ENCODE measurements at places on chromosomes 6 and 20.

DNA sequence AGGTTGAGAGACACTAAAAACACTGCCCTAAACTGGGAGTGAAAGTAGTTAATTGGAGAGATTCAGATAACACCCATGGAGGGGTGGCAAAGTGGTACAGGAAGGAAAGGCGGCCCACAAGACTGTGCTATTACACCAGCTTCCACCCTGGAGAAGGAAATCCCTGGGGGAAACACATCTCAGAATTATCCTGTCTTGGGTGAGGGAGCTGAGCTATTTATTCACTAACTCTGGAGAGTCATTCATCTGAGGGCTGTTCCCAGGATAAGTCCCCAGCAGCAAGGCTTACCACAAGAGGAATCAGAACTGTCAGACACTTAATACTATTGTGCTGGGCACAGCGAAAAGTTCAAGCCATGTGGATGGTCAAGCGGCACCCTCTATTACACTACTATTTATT, 9.9 kb downstream of the TBCC start:
- DNase-seq = peak; percentile 21

DNA sequence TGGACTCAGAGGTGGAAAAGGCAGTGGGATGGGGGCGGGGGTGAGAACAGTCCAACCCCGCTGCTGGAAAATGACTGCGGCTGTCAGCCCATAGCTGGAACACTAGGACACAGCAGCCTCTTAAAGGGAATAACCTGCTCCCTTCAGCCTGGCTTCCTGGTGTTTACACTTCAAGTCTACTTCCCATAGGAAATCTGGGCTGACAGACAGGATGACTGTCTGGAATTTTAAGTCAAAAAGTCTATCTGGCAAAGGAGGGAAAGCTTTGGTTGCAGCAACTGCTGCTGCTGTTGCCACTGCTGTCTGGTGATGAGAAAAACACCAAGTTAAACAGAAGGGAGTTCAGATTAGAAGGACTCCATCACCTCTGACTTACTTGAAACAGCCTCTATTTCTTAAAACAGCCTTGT, 44.9 kb downstream of the TNFRSF21 start:
- DNase-seq = no peak

- no peak for DNase-seq
These were observed 644 bp downstream of the OARD1 start for GRCh38 chr6:41071501-41071922.

GRCh38 chr20:10398834-10399369, 35.1 kb downstream of the MKKS start:
- no peak for DNase-seq

DNA sequence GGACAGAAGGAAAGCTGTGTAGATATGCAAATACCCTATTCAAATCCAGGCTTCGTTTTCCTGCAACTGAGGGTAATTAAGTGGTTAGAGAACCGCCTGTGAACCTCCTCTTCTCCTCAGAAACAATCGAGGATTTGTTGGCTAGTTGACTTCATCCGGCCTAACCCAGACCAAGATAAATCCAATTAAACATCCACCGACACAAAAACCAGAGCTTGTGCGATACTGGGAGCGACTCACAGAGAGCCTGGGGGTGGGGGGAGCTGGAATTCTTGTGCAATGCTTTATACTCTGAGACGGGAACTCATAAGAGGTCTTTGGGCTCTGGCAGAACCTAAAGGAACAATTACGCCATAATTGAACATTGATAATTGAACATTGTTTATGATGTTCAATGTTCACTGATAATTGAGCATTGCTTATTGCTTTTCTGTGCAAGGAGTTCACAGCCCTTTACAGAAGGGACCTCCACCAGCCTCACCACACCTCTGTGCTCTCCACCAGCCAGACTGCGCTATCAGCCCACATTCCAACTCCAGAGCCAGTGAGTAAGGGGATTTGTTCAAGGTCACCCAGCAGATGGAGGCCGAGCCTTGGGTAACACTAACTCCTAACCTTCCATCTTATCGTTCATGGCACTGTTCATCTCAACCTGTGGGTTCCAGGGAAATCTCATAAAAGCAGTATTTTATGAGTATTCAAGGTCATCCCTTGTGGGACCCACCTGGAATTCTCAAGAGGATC, 429.6 kb upstream of the JARID2 start:
- peak; percentile 94 for DNase-seq

DNA sequence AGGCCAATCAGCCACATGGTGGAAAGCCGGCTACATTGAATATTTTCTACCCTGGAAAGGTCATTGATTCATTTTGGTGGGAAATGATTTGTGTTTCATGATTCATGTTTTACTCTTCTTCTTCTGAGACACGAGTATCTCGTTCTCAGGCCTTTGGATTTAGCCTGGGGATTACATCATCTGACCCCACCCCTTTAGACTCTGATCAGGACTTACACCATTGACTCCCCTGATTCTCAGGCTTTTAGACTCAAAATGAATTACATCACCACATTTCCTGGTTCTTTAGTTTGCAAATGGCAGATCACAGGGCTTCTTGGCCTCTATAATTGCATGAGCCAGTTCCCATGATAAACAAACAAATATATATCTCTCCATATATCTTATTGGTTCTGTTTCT, 228.8 kb downstream of the ADGRG6 start:
- no peak for DNase-seq

- DNase-seq = no peak
These were observed 7.9 kb downstream of the PHACTR2 start for GRCh38 chr6:143685653-143686052.

DNA sequence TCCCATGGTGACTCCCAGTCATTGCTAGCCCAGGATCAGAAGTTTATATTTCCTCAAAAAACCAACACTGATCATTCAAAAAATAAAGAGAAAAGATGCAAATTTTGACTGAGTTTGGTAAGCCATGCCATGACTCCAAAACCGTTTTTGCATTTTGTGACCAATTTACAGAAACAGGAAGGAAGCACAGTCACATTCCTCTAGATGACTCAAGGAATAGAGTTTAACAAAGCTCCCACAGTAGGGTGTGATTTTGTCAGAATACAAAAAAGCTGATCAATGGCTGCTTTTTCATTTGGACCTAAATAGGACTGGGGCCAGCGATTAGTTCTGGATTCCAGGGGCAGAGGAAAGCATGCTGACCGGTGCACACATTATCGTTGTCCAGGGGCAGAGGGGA, 179.4 kb upstream of the AFDN start:
- DNase-seq = peak; percentile 89

DNA sequence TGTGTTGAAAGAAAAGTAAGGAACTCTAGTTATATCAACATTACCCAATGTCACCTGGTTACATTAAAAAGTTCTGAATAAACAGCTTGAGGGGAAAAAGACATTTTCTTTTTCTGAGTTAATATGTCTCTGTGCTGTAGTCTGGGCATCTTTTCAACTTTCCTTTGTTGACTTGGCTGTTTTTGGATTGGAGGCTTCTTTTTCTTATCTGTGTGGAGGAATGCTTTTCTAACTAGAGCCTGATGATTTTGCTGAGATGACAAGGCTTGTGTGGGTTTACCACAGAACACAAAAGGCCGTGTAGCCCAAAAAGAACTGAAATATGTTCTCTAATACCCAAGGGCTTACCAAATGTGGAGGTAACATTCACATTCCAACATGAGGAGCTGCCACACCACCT, 161.8 kb downstream of the KCNQ5 start:
- no peak for DNase-seq

DNA sequence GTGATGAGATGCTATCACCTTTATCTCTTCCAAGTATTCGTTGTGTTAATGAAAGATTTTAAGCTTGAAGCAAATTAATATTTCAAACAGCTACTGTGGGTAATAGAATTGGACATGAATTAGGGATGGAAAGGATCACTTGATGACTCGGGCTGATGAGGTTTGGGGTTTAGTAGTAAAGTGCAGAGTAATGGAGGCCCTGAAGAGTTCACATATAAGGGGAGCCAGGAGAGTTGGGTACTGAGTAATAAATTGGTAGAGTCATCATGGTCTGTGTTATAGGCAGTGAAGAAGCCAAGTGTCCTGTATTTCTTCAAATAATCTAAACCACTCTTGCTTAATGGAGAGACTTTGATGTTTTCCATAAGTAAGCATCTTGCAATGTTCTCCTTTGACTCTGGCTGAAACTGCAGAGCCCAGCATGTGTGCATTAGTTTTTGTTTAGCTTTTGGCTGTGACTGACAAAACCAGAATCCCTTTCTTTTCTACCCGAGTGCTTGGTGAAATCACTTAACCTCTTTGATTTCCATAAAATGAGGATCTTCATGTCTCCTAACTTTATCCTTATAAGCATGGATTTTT, 57.6 kb downstream of the L3MBTL3 start:
- DNase-seq = no peak

DNA sequence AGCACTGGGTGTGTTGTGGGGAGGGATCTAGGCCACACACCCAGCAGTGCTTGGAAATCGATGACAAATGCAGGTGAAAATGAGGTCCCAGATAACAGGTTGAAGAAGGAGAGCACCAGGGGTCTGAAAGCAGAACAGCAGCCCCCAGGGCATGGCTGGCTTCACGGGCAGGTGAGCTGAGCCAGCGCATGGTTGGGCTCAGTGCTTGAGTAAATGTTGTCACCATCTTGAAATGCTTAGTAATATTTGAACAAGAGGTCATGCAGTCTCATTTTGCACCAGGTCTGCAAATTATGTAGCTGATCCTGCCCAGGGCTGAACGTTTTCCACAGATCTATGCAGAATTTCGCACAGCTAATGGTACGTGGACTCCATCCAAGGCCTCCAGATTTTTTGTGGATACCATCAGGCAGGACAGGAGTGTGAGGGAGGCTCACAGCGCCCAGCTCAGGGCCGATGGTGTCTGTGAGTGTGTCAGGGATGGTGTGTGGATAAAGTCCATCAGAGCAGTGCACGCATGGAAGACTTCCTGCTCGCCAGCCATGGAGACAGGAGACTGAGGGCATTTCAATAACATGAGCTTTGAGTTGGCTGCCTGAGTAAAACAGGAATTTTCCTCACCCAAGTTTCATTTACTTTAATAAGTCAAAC, 53.1 kb upstream of the SNX9 start:
- no peak for DNase-seq

- no peak for DNase-seq
These were observed 7.2 kb downstream of the BHLHE23 start for GRCh38 chr20:62999580-62999979.

GRCh38 chr6:106253172-106253571, 72.4 kb downstream of the ATG5 start:
- DNase-seq = no peak

- DNase-seq = peak; percentile 72
These were observed at the start of gene STMN3 for GRCh38 chr20:63653041-63653973. TSS of gene STMN3 (minus strand) at chr20:63653424. CDS start at chr20:63653345, 79 bp downstream.

DNA sequence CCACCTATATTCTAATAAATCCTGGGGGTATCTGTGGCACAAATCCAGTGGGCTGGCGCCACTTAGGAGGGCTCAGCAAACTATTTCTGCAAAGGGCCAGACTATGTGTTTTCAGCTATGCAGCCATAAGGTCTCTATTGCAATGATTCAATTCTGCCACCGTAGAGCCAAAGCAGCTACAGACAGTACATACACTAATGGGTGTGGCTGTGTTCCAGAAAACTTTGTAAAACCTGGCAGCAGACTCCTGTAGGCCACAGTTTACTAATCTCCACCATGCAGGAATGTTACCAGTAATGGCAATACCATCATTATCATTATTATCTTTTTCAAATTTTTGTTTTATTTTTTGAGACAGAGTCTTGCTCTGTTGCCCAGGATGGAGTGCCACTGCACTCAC, 65.7 kb downstream of the SULF2 start:
- DNase-seq = no peak

DNA sequence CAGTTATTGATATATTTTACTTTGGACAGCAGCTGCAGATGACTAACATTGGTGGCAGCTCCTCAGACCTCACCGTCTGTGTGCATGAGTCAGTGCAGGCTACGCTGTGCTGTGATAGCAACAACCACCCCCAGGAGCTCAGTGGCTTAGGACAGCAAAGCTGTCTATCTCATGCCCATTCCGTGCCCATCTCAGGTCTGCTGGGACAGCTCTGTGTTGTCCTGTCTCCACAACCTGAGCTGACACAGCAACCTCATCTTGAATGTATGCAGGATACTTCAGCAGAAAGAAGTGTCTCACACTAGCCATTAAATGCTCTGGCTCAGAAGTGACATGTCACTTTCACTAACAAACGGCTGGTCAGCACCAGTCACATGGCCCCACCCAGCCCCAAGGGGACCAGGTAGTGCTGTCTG, 47.7 kb downstream of the BANF2 start:
- DNase-seq = no peak

DNA sequence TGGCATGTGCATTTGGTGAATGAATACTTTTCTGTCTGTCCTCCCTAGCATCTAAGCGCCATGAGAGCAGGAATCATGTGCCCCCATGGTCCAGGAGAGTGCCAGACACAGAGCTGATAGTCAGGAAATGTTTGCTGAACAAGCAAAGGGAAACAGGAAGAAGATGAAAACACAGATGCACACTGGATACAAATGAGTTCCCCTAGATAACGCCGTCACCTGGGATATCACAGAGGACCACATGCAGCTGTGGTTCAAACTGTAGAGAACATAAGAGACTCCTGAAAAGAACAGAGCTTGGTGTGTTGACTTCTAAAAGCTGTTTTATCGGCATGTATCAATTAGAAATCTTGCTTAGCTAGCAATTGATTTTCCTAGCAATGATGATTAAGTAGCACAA, 293.7 kb downstream of the BTBD3 start:
- no peak for DNase-seq

GRCh38 chr6:156438350-156438923, 338.7 kb upstream of the ARID1B start:
- no peak for DNase-seq

DNA sequence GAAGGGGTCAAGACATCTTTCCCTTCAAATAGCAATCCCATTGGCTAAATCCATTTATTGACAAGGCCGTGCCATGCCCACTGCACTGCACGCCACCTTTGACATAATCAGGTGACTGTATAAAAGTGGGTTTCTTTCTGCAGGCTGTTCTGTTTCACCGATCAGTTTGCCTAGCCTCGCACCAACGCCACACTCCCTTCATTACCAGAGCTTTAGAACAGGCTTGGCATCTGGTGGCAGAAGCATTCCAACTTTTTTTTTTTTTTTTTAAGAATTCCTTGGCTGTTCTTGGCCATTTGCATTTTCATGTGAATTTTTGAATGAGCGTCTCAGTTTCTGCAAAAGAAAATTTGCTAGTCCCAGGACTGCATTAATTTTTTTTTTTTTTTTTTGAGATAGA, 78.1 kb downstream of the PPP1R3G start:
- no peak for DNase-seq

DNA sequence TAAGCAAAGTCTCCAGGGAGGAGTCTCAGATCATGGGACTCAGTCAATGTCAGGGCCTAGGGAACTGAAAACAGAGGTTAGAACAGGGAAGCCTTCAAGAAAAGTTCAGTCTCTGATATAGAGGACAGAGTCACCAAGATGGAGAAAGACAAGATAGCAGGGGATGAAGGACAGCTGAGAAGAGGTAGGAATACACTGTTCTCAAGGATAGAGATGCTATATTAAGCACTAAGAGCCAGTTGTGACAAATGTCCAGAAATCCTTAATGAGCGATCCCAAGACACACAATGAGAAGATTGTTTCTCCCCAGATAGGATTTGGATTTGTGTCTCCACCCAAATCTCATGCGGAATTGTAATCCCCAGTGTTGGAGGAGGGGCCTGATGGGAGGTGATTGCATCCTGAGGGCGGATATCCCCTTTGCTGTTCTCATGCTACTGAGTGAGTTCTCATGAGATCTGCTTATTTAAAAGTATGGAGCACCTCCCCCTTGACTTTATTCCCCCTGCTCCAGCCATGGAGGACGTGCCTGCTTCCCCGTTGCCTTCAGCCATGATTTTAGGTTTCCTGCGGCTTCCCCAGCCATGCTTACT, 168.2 kb downstream of the AKAP7 start:
- DNase-seq = no peak

GRCh38 chr20:1637755-1638154, 17.9 kb upstream of the SIRPB1 start:
- no peak for DNase-seq

Measured in foreskin melanocyte (primary cell).